Activated CD4-positive, alpha-beta T cell treated with anti-CD3 and anti-CD28 coated beads for 4 hours (primary cell): ENCODE measurements at places on chromosomes 5 and 9.

- no peak for DNase-seq
These were observed 95.0 kb downstream of the NPR3 start for GRCh38 chr5:32805971-32806638.

GRCh38 chr5:111121926-111122325 is 29.8 kb downstream of the WDR36 start:
- DNase-seq, result no peak

DNA sequence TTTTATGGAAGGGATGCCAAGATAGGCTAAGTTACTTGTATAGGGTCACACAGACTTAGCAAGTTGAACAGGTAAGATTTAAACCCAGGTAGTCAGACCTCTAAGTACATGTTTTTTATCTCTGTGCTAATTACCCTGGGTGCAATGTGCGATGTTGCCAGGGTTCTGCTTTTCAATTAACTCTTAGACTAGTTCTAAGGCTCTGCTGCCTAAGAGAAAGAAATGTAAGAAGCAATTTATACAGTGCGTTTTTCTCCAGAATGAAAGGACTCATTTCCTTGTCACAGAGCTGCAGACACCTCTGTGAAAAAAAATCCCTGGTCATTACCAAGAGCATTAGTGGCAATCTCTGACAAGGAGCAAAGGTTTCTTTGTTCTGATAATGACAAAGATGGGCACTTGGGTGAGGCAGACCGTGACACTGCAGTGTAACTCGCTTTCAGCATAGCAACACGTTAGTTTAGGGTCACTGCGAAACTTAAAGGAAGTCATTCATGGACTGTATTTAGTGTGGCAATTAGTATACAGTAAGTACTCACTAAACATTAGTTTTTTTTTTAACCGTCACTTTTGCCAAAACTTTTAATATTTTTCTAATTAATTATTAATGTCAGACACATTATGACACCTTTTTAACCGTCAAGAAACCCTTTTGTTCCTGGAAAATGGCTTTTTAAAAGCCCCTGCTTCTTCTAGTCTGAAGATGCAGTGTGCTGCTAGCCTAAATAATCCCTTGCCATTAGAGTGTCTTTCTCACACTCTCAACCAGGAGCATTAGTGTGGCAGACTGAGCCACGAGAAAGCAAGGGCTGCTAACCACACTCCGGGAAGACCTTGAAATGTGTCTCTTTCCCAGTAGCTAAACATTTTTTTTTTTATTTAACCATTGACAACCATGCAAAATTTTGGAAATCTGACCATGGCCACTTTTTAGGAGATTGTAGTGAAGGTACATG is 520.0 kb upstream of the C9orf72 start:
- no peak for DNase-seq

GRCh38 chr9:36138496-36138895 is 2.0 kb downstream of the GLIPR2 start:
- no peak for DNase-seq

GRCh38 chr5:181053488-181054121 is 13.5 kb downstream of the BTNL9 start:
- DNase-seq, result no peak

DNA sequence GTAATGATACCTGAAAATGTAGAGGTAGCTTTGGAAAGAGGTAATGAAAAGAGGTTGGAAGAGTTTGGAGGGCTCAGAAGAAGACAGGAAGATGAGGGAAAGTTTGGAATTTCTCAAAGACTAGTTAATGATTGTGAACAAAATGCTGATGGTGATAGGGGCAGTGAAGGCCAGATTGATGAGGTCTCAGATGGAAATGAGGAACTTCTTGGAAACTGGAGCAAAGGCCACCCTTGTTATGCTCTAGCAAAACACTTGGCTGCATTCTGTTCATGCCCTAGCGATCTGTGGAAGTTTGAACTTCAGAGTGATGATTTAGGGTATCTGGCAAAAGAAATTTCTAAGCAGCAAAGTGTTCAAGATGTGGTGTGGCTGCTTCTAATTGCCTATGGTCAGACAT is 161.2 kb upstream of the SPEF2 start:
- DNase-seq, result no peak

- peak; percentile 44 for DNase-seq
These were observed 664 bp upstream of the ARSB start for GRCh38 chr5:78985725-78986223.

DNA sequence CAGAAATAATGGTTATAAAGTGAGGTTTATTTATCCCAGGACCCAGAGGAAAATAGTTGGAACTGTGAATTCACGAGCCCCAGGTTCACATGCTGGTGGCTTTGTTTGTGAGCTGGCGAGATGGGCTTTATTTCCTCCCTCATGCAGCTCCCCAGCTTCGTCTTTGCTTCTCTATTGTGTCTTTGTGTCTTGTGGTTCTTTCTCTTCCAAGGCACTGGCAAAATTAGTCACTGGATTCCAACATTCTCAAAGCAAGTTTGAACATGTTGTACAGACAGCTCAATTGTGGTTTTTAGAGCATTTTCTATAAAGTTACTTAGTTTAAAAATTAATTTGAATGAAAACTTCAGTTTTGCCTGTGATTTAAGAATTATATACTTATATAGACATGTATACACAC is 7.2 kb downstream of the NDUFS6 start:
- no peak for DNase-seq

DNA sequence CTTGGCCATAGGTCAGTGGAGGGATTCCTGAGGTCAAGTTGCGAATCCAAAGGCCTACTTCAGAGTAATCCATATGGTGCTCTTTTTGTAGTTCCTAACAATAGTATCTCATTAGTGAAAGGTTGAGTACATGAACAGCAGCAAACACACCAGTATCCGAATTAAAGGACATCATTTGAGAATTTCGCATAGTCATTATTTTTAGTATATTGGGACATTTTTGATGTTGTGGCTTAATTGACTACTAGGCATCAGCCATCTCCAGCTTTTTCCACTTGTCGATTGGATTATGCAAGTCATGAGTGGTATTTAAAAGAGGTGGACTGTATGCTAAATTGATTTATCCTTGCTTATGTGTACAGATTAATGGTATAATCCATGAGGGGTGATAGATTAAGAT is 23.7 kb downstream of the MAP3K1 start:
- DNase-seq, result no peak

GRCh38 chr5:125190232-125191087 is 444.0 kb upstream of the ZNF608 start:
- no peak for DNase-seq
